ENCODE measurements at places on chromosomes 13 and 19.

DNA sequence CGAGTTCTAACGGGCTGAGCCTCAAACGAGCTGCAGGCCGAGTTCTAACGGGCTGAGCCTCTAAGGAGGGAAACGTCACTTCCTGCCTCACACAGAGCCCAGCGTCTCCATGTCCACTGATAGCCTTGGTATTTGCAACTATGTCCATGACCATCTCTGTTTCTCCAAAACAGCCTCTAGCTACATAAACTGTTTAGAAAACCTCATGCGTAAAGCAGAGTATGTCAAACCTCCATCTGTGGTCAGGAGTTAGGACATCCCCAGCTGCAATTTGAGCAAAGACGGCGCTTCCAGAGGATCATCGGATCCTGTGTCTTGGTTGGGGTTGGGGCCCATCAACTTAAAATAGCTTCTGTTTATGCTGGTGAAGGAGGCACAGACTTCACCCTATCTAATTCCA, 20.8 kb downstream of the RASA3 start:
- DNase-seq: no peak

GRCh38 chr19:29086182-29086581, 126.8 kb downstream of the UQCRFS1 start:
- no peak for DNase-seq

- no peak for DNase-seq
Observed at GRCh38 chr13:41361491-41361890, 50.4 kb downstream of the NAA16 start.

DNA sequence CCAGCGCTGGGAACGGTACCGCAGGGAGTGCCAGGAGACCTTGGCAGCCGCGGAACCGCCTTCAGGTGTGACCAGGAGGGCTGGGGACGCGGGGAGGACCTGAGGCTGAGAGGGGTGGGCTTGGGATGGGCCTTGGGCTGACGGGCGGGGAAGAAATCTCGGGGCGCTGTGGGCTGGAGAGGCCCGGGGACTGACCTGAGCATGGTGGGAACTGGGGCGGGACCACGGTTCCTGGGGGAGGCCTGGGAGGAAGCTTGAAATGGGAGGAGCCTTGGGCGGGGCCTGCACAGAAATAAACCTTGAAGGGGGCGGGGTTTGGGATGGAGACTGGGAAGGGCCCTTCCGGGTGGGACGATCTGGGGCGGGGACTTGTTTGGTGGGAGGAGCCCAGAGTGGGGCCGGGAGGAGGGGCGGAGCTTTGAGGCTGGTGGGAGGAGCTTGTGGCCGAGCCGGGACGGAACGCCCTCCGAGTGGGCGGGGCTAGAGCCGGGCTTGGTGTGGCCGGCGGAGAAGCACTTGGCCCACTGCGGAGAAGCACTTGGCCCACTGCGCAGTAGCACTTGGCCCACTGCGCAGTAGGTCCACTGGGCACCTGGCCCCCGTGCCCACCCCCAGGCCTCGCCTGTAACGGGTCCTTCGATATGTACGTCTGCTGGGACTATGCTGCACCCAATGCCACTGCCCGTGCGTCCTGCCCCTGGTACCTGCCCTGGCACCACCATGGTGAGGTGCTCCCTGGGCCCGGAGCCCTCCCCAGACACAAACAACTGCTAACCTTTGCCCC, 2.8 kb downstream of the GIPR start:
- DNase-seq: peak; percentile 75

- no peak for DNase-seq
Observed at GRCh38 chr19:27776020-27776419, 1436.9 kb downstream of the UQCRFS1 start.

- DNase-seq: no peak
Observed at GRCh38 chr19:40560092-40560507, 16.6 kb upstream of the SHKBP1 start.

DNA sequence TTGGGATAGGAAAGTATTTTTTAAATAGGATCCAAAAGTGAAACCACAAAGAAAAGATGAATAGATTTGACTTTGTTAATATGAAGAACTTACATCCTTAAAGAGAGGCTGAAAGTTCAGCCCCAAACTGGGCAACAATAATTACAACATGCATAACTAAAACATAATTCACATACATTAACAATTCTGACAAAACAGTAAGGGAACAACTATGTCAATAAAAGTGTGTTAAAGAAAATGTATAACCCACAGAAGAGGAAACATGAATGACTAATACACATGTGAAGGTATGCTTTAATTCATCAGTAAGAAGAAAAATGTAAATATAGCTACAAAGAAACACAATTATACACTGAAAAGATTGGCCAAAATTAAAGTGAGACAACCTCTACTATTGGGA, 1597.6 kb upstream of the MIR17HG start:
- no peak for DNase-seq

- DNase-seq: no peak
Observed at GRCh38 chr13:97757807-97758206, 195.7 kb upstream of the IPO5 start.

DNA sequence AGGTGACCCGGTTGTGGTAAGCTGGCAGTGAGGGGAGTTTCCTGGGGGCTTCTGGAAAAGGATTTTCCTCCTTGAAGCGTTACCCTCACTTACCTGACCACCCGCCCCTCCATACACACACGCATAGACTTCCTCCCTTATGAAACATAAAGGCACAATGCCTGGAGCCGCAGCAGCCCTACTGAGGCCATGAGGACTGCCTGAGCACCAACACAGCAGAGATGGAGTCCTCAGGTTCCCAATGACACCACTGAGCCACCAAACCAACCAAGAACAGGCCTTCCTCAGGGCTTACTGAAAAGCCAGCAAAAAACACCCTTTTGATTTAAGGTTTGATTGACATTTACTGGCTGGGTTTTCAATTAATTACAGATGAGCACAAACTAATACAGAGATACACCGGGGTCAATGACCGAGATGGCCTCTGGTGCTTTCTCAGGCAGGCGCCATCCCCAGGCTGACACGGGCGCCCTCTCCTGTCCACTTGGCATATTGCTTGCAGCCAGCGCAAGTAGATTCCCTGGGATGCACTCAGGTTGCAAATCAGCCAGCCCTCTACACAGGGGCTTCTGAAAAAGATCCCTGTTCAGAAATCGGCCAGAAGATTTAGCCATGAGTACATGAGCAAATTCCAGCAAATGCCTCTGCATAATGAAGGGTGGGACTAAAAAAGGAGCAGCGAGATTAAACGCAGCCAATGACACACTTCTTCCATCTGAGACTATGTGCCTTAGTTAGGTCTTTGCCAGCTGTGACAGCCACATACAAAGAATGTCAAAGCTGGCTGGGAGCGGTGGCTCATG, 14.8 kb downstream of the OPA3 start:
- peak; percentile 74 for DNase-seq

DNA sequence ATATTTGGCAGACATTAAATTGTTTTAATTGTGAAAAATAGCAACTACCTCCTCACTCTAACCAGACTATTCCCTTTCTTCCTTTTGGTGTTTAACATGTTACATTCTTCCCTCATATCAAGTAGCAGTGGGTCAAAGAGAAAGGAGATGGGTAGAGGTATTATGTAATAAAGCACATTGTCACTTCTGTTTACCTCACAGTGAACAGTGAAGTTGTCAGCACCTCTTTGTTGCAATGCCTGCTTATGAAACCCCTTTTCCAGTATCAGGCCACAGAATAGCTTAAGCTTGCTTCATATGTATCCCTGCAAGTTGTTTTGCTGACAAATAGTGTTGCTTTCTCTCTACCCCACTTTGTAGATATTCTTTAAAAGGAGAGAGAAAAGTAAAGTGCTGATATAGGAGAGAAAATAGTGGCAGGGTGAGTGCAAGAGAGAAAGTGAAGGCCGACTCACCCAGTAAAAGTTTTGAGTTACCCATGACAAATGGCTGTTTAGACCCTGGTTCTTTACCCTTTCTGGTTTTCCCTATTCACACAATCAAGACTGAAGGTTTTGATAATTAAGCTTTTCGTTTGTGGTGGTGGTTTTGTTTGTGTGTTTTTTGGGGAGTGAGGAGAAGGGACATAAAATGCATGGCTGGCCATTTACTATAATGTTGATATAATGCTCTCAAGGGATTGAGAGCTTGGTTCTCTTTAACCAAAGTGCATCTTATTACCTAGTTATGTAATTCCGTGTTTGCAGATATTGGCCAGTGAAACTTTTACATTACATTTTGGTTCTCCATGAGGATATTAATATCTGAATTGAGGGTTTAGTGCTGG, 3.7 kb downstream of the ITM2B start:
- DNase-seq: no peak

- DNase-seq: no peak
Observed at GRCh38 chr13:103006641-103007426, 59.4 kb downstream of the SLC10A2 start.

GRCh38 chr19:42634409-42635232, 39.9 kb upstream of the CEACAM8 start:
- peak; percentile 51 for DNase-seq

DNA sequence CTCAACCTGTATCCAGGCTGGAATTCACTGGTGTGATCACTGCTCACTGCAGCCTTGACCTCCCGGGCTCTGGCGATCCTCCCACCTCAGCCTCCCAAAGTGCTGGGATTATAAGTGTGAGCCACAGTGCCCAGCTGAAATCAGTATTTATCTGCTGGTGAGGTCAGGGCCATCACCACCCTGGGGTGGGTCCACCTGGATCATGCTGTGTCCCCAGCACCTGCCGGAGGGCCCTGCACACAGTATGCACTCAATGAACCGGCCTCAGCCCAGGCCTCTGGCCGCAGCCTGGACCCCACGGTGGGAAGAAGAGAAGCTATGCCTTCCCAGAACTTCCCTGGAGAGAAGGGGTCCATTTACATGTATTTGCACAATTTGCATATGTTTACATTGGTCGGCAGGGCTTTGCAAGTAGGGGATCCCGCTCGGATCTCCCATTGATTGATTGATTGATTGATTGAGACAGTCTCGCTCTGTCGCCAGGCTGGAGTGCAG, 2.6 kb upstream of the SLC5A5 start:
- DNase-seq: no peak

DNA sequence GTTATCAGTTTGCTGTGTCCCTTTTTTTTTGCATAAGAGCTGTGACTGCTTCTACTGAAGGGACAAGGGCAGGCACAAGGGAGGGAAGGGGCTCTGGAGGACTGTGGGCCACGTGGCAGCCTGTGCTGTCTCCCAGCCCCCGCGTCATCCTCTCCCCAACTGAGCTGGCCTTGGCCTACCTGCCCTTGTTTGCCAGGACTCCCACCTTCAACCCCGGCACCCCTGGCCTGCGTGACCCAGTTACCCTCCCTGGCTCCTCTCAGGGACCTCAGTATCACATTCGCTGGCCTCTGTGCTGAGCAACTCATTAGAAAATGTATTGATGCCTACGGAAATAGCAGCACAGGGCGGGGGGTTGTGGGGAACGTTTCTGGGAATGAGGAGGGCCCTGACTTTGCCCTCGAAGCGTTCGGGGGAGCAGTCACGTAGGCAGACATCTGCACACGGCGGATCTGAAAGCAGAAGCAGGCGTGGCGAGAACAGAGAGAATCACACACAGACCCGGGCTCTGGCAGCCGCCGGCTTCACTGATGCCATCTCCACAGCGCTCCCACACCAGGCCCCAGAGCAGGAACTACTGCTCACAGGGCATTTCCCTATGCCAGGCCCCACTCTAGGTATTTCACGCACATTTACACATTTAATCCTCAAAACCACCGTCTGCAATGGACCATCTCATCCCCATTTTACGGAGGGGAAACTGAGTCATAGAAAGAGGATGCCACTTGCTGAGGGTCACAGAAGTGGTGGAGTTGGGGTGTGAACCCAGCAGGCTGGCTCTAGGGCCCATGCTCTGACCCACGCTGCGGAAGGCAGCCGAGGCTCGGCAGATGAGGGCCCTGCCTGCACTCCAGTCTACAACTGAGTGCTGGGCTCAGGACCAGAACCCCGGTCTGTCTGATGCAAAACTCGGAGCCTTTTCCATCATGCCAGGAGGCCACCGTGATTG, 5.7 kb upstream of the ATF5 start:
- DNase-seq: no peak

GRCh38 chr13:94280349-94280748, 199.1 kb downstream of the DCT start:
- DNase-seq: no peak

GRCh38 chr13:102042746-102043145, 359.1 kb downstream of the FGF14 start:
- no peak for DNase-seq
